ENCODE measurements at places on chromosomes 3 and 15. TPM values are rescaled to one million over a fixed set of nuclear protein-coding genes. Genes with fewer than 3 reads are reported as not detected.

STARD5 gene
- 8.4 TPM for polyA plus RNA-seq

SYNM gene
- not detected for polyA plus RNA-seq

RASL12 gene
- polyA plus RNA-seq, result not detected

BNIP2 gene
- polyA plus RNA-seq, result 98.8 TPM

GABRR3 gene
- polyA plus RNA-seq, result not detected

SLC9C1 gene
- polyA plus RNA-seq, result not detected

SNURF gene
- 15.7 TPM for polyA plus RNA-seq

THBS1 gene
- polyA plus RNA-seq, result 1.4 TPM

ISL2 gene
- polyA plus RNA-seq, result 0.89 TPM

HRH1 gene
- not detected for polyA plus RNA-seq

CLEC3B gene
- not detected for polyA plus RNA-seq

WDR93 gene
- not detected for polyA plus RNA-seq

TUSC7 gene
- polyA plus RNA-seq, result not detected

ZKSCAN7 gene
- 1.8 TPM for polyA plus RNA-seq

DLEC1 gene
- 0.28 TPM for polyA plus RNA-seq

All from IgD-negative memory B cell (primary cell).